ENCODE measurements at places on chromosomes 6 and 20.

DNA sequence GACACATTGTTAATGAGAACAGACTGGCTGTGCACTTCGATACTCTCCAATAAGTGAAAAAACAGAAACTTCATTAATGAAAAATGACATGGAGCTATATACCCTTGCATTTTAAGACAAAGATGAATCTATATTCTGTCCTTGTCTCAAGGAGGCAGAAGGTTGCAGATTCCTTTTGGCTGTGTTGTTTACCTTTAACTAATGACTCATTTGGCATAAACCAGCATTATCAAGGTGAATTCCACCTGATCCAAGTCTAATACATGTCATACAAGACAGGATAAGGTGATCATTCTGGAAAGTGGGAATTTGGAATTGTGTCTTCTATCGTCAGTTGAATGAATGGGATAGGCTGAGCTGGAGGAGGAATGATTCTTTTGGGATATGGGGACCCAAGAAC, 192.9 kb downstream of the PLCB4 start:
- H3K36me3 ChIP-seq = no peaks in the 10 kb centered on the region
- no peaks in the 10 kb centered on the region for H3K27me3 ChIP-seq
- DNase-seq = no peak
- no peaks in the 10 kb centered on the region for H3K4me1 ChIP-seq
- H3K4me3 ChIP-seq = no peak overlapping the region
- H3K27ac ChIP-seq = no peak overlapping the region

DNA sequence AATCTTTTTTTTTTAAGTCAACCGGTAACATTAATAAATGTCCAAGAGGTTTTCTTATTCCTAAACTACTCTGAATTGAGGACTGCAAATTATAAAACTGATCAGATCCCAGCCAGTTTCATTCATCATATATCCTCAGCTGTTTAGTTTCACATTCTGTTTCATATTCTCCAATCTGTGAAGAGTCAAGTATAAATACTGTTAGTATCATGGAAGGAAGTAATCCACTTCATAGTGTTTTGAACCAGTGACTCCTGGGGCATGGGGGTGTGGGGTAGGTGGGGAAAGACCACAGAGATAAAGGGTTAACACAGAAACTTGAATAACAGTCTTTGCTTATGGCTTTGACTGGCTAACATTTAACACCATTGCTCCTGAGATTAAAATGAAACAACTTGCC, 69.9 kb downstream of the FYN start:
- no peak for DNase-seq
- H3K4me1 ChIP-seq = no peaks in the 10 kb centered on the region
- H3K36me3 ChIP-seq = no peaks in the 10 kb centered on the region
- no peak overlapping the region for H3K27ac ChIP-seq

GRCh38 chr6:149229096-149229495, 88.4 kb upstream of the TAB2 start:
- H3K36me3 ChIP-seq = no peaks in the 10 kb centered on the region
- H3K4me1 ChIP-seq = peaks cover 15% of the 10 kb centered on the region
- no peaks in the 10 kb centered on the region for H3K27me3 ChIP-seq
- no peak for DNase-seq
- no peak overlapping the region for H3K4me3 ChIP-seq
- H3K27ac ChIP-seq = no peak overlapping the region

DNA sequence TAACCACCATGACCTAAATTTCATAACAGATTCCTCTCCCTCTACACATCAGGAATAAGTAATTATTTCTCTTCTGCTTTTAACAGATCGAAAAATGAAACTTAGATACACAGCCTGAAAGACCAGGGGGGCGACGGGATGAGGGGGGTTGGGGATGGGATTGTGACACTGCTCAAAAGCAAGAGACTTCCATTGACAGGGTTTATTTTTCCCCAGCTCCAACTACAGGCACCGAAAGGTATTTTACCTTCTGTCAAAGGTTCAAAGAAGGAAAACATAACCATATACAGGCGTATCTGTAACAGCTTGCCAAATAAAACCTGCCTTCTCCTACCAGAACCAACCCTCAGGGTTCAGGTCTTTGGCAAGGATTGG, 1.3 kb downstream of the EPHA7 start:
- DNase-seq = no peak
- H3K27ac ChIP-seq = no peak overlapping the region
- no peaks in the 10 kb centered on the region for H3K36me3 ChIP-seq
- peaks cover 3% of the 10 kb centered on the region for H3K27me3 ChIP-seq

GRCh38 chr20:49318091-49318429, 40.2 kb upstream of the ZNFX1 start:
- no peak for DNase-seq
- no peaks in the 10 kb centered on the region for H3K36me3 ChIP-seq
- no peak overlapping the region for H3K27ac ChIP-seq
- no peaks in the 10 kb centered on the region for H3K4me1 ChIP-seq
- H3K4me3 ChIP-seq = no peak overlapping the region

GRCh38 chr6:33204415-33205190, at the start of gene HSD17B8:
TSS of gene HSD17B8 (plus strand) at chr6:33204655. CDS start at chr6:33204669, 14 bp downstream.
- H3K27ac ChIP-seq = peak within 1 kb of the TSS; percentile 90
- peaks cover 22% of the 10 kb centered on the region for H3K4me1 ChIP-seq
- peak within 1 kb of the TSS; percentile 69 for H3K4me3 ChIP-seq
- peak; percentile 93 for DNase-seq
- peaks cover 13% of the 10 kb centered on the region for H3K36me3 ChIP-seq

DNA sequence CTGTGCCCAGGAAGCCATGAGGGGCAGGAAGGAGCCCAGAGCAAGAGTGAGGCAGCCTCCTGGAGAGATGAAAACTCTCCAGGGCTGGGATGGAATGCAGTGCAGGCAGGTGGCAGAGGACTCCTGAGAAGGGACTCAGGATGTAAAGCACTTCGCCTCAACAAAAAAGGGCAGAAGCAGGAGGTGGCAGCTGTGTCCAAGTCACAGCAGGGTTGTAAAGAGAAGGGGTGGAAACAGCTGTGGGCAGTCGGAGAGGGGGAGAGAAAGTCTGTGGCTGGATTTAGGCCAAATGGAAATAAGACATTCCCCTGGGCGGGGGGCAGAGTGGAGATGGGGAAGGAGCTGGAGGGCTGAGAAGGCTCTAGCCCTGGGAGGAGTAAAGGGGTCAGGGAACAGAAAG, 34.9 kb downstream of the CYP21A2 start:
- no peak overlapping the region for H3K27ac ChIP-seq
- no peak overlapping the region for H3K4me3 ChIP-seq
- H3K36me3 ChIP-seq = no peaks in the 10 kb centered on the region
- no peaks in the 10 kb centered on the region for H3K4me1 ChIP-seq
- no peak for DNase-seq
- H3K27me3 ChIP-seq = no peaks in the 10 kb centered on the region

GRCh38 chr20:25037288-25038102, 20.4 kb downstream of the ACSS1 start:
- no peaks in the 10 kb centered on the region for H3K27me3 ChIP-seq
- no peak for DNase-seq
- no peak overlapping the region for H3K27ac ChIP-seq
- peaks cover 4% of the 10 kb centered on the region for H3K4me1 ChIP-seq
- H3K4me3 ChIP-seq = no peak overlapping the region

GRCh38 chr20:24576447-24576846, 107.0 kb downstream of the SYNDIG1 start:
- H3K36me3 ChIP-seq = no peaks in the 10 kb centered on the region
- no peak overlapping the region for H3K4me3 ChIP-seq
- H3K27ac ChIP-seq = no peak overlapping the region
- H3K4me1 ChIP-seq = no peaks in the 10 kb centered on the region
- DNase-seq = no peak

DNA sequence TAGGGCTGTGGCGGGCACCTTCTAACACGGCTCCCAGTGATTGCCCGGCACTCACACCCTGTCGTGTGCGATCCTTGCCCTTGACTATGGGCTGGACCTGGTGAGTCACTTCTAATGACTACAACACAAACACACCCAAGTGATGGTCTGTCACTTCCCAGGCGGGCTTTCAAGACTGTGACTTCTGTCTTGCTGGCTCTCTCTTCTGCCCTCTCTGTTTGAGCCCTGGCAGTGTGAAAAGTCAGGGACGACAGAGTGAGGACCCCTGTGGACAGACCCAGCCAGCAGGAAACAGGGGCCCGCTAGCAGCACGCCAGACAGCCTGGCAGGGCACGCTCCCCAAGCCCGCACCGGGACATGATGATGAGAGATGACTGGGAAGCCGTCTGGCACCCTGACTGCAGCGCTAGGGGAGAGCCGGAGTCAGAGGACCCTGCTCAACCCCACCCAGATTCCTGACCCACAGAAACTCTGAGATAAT, 43.0 kb downstream of the KIF16B start:
- H3K4me3 ChIP-seq = no peak overlapping the region
- H3K36me3 ChIP-seq = no peaks in the 10 kb centered on the region
- H3K4me1 ChIP-seq = peaks cover 11% of the 10 kb centered on the region
- no peak for DNase-seq

DNA sequence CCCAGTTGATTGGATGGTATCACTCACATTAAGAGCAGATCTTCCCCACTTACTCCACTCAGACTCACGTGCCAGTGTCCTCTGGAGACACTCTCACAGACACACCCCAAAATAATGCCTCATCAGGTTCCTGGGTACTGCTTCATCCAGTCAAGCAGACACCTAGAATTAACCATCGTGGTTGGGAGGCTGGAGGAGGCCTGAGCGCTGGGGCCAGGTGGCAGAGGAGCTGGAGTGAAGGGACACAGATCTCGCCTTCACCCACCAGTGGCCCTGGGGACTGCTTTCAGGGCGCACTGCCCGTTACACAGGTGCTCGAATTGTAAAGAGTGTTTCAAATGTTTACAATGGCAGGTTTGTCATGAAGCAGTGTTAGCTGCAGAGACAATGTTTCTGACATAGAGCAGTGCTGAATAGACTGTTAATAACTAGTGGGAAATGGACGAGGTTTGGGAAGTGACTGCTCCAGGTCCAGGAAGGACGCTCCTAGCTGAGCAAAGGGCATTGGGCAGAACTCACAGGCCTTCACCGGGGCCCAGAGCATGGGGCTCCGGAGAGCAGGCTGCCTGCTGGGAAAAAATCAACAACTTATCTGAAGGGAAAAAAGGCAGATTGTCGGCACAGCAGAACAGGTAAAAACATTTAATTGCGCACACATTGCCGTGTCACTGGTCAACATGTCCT, 38.4 kb downstream of the TMEM242 start:
- no peak overlapping the region for H3K27ac ChIP-seq
- H3K4me1 ChIP-seq = no peaks in the 10 kb centered on the region
- no peak for DNase-seq
- H3K4me3 ChIP-seq = no peak overlapping the region

Measured in Caco-2 (cell line).